Activated CD4-positive, alpha-beta T cell treated with anti-CD3 and anti-CD28 coated beads, Interleukin-10, Interleukin-2, amounts not matched to agents 100 ng/mL and 50 ng/mL, durations not matched to agents 16 hours and 8 hours (primary cell): ENCODE measurements at places on chromosomes 12 and 14.
A peak's percentile ranks its signal among the peaks of the same experiment; 100 is the strongest.

DNA sequence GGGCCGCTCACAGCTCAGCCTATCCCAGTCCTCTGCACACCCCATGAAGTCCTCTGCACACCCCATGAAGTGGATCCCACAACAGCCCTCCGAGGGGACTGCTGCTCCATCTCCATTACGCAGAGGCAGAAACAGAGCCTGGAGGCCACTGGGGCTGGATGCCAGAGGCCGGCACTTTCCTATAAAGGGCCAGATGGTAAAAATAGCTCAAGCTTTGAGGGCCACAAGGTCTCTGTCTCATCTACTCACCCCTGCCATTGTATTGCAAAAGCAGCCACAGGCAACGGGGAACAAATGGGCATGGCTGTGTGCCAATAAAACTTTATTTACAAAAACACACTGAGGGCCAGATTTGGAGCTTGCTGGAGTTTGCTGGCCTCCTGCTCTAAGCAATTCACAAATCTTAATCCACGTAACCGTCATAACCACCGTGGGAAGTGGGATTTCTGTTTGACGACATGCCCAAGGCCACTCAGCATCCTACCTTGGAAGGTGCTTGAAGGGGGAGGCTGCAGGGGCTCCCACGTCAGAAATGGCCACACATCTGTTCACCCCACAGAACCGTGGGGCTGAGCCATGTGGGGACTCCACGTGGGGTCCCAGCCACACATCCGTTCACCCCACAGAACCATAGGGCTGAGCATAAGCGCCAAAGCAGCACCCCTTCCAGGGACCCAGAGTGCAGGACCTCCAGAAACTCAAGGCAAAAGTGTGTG, 92.0 kb downstream of the NCOR2 start:
- no peak for DNase-seq

- peak; percentile 23 for DNase-seq
These were observed 86.9 kb downstream of the RIN3 start for GRCh38 chr14:92600318-92601053.

- no peak for DNase-seq
These were observed 75.5 kb downstream of the TMEM116 start for GRCh38 chr12:111937429-111937828.

GRCh38 chr14:77950371-77951063, 150.6 kb downstream of the ADCK1 start:
- DNase-seq = no peak

- no peak for DNase-seq
These were observed 903.4 kb upstream of the FOXG1 start for GRCh38 chr14:27863166-27863565.

DNA sequence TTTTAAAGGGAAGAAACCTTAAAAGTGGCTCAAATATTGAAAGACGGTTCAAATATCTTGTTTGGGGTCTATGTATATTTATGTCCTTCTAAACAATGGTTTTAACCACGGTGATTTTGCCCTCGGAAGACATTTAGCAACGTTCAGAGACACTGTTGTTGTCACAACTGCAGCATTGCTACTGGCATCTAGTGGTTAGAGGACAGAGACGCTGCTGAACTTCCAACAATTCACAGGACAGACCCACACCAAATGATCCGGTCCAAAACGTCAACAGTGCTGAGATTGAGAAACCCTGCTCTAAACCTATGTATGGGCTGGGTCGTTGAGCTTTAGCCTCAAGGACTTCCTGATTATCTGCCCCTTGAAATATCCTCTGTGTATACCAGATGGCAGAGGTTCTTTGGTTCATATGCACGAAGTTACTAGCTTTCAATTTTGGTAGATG, 1.7 kb downstream of the ANGEL1 start:
- DNase-seq = peak; percentile 45

DNA sequence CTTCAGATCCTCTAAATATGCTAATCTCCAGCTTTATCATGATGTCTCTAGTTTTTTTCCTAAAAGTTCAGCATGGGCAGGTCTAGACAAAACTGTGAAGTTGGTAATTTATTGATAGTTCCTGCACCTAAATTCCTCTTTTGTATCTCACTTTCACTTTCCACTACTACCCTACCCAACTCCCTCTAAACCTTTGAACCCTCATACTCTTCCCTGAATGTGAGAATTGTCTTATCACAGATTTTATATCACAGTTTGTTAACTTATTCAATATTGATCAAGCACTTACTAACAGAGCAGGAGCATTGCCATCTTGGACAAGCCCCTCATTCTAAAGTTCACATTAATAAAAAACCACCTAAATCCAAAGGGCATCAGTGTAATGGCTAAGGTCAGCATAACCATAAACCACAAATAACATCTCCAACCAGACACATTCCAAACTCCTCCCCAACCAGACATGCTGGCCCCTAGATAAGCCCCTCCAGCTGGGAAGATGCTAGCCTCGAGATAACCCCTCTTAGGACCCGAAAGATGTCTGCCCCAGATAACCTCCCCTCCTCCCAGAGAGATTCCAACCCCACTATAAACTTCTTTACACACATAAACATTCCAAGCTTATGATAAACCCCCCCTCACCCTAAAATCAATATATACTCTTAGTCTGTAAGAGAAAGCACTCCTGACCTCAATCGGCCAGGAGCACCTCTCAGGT, 78.7 kb downstream of the FSCB start:
- no peak for DNase-seq

- no peak for DNase-seq
These were observed 37.2 kb downstream of the LRP6 start for GRCh38 chr12:12229556-12230092.

GRCh38 chr12:21717767-21718166, 56.7 kb downstream of the KCNJ8 start:
- no peak for DNase-seq

- no peak for DNase-seq
These were observed 157.6 kb downstream of the DPF3 start for GRCh38 chr14:72736308-72736707.

- DNase-seq = no peak
These were observed 188.1 kb downstream of the NUBPL start for GRCh38 chr14:31749275-31749674.

DNA sequence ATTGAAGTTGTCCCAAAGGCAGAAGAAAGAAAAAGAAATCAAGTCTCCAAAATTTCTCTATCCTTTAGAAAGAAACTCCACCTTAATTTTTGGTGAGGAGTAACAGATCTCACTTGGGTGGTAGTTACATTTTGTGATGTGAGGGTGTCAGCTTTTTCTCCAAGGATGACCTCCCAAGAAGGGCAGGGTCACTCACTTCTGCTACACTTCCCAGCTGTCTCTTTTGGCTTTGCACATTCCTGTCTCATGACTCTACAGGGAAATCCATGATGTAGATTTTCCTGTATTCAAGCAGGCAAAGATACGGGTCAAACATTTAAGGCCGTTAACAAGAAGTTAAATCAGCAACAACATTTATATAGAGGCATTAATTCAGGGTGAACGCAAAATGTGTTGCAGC, 1016.4 kb downstream of the NRXN3 start:
- no peak for DNase-seq

DNA sequence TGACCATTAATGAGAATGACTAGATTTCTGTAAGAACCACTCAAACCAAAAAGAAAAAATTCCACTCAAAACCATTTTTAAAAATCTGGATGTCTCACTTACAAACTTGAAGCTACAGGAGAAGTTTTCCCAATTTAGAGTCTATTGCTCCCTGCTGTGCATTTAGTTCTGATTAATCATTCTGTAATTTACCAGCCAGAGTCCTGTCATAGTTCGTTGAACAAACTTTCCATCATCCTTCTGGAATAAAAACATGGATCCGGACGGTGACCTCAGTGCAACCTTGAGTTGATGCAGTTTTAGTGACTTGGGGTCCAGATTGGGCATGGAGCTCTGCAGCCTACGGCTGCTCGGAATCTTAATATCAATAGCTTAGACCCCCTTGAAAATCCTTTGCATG, 73.4 kb downstream of the PRMT8 start:
- DNase-seq = no peak

GRCh38 chr12:104737791-104738301, 220.2 kb downstream of the SLC41A2 start:
- DNase-seq = no peak

GRCh38 chr14:70838076-70838475, 28.8 kb upstream of the MAP3K9 start:
- no peak for DNase-seq

- DNase-seq = no peak
These were observed 123.7 kb downstream of the DAD1 start for GRCh38 chr14:22465201-22465840.

DNA sequence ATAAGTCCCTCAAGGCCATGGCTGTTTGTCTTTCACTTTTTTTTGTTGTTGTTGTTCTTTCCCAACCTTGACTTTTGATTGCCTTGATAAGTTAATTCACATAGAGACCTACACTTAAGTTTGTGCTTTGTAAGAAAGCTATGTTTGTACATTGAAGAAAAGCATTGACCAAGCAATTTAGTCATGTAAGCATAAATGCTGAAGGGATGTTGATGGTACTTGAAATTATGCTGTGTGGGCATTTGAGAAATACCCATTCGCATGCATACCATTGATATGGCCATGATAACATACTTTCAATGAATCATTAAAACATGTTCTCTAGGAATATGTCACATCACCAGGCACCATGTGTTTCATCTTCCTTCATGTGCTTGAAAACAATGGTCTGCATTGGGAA, 803.7 kb upstream of the TMEM132C start:
- no peak for DNase-seq

GRCh38 chr14:104342435-104343293, 204.3 kb downstream of the KIF26A start:
- no peak for DNase-seq

- DNase-seq = no peak
These were observed 539.1 kb downstream of the PRKD1 start for GRCh38 chr14:29388571-29388970.

- no peak for DNase-seq
These were observed 20.5 kb downstream of the TMBIM6 start for GRCh38 chr12:49761677-49762467.

DNA sequence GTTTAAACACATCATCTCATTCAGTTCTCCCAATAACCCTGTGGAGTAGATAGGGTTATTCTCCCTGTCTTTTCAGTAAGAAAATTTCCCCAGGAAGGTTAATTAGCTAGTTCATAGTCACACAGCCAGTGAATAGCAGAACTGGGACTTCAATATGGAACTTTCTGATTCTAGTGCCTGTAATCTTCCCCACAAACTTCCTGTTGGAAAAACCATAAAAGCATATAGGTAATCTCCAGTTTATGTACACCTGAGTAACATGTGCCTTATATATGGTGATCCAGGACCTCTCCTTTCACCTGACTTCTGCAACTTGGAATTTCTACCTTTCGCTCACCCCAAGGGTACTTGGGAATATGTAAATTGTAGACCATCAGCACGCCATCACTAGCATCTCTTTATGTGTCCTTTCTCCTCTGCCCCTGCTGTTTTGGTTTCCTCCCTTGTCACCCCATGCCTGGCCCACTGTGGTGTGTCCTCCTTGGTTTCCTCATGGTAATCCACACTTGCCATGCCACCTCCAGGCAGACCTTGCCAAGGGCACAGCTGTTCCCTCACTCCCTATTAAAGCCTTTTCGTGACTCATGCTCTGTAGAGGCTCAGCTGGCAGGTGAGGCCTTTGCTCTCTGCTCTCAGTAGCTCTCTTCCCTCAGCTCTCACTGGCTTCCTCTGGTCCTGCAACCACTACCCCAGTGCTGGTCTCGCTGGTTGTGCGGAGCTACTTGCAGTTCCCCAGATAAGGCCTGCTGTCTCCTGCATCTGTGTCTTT, 16.7 kb downstream of the TBC1D30 start:
- no peak for DNase-seq

GRCh38 chr12:69986114-69986513, 161.1 kb downstream of the MYRFL start:
- DNase-seq = no peak

DNA sequence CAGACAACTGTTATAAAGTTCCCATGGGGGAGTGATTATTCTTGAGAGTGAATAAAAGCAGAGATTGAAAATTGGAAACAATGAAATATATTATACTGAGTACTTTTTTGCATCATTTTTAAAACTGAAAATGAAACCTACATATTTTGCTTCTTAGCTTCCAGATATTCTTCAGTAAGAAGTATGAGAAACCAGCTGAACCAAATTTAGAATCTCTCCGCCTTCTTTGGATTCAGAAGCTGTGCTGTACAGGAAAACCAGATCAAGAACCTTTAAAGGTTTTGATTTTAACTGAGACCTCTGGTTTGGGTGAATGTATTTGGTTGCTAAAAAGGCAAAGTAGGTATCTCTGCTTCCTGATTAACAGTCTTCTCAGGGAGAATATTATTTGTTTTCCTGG, 109.4 kb downstream of the AKAP6 start:
- DNase-seq = no peak

DNA sequence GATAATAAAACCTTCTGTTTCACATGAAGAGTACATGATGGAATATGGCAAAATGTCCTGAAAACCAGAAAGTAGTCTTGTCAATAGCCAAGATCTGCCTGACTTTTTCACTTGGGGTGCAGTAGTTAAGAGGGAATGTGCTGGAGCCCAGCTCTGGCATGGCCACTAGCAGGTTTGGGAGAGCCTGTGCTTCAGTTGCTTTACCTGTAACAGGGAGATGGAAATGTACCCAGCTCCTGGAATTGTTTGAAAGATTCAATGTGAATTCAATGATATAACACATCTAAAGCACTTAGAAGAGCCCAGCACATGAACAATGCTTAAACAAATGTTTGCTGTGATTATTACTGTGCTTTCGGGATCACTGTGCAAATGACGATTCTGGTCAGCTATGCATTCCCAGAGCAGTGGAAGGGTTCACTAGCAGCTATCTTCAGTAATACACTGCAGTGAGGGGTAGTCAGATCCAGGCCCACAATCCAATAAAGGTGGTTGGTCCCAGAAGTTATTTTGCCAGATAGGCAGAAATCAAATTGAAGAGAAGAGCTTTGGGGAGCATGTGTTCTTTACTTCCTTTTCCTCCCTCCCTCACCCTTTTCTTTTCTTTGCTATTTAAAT, 224.9 kb downstream of the APAF1 start:
- no peak for DNase-seq

DNA sequence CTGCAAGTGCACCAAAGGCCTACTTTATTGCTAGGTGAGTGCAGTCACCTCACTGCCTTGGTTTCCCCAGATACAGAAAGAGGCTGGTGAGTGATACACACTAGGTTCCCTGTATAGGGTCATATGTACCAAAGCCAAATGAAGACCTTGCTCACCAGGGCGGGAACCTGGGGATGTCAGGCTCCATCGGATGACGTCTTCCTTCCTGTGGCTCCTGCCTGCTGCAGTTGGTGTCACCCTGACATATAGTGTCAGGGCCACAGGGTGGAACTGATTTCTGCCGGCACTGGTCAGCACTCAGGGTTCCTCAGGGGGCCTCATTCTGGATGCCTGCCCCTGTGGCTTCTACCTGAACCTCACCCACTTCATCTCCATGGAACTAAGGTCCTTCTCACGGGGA, 43.1 kb downstream of the PLEKHG3 start:
- no peak for DNase-seq

- DNase-seq = no peak
These were observed 958 bp downstream of the RTN1 start for GRCh38 chr14:59869381-59870255.
